Esophagus squamous epithelium (tissue), 5 donors: ENCODE measurements at places on chromosomes 5 and 9.

GRCh38 chr5:51273871-51274270 lies 109.4 kb upstream of the ISL1 start:
- no peak for DNase-seq

DNA sequence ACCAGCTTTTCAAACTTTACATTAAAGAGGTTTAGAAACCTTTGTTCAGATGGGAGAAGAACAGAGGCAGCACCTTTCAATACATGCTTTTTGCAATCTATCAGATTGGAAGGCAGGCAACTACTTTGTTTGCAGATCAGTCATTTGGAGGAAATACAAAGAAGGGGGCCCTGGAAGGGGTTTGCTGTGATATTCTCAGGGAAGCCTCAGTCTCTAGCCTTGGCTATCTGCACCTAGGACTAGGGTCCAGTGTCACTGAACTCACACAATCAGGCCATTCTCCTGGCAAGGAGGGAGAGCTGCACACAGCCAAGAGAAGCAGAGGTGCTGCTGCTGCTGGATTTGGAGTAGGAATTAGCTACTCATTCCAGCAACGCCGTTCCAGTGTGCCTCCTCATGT lies 79.5 kb downstream of the CRB2 start:
- no peak for DNase-seq

GRCh38 chr9:113220467-113221002 lies 542 bp downstream of the FKBP15 start:
- no peak for DNase-seq

DNA sequence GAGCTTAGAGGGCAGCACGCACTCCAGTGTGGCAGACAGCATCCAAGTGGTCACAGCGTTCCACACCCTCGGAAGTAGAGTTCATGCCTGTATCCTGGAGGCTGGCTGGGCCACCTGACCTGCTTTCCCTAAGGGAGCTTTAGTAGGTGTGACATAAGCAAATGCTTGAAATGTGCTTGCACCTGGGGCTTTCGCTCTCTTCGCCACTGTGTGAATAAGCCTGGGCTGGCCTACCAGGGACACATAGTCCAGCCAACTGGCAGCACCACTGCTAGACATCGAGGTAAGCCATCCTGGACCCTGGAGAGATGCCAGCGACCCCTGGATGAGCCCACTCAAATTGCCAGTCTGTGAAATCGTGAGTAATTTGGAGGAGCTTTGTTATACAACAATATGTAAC lies 24.9 kb upstream of the IRX4 start:
- DNase-seq = no peak

DNA sequence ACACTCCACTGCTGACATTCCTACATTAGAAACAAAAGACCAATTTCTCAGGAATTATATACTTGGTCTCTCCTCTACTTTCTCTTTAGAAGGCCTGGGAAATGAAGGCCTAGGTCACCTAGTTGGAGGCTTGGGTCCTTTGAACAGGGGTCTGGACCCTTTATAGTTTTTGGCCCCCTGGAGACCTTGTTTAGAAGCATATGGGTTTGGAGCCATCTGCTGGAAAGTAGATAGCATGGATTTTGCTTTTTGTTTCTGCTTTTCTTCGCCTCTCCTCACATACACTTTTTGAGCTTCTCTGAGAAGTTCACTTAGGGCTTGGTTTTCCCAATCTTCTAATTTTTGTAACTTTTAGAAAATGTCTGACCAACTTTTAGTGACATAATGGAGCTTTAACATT lies 67.1 kb upstream of the CDK20 start:
- DNase-seq = no peak

GRCh38 chr9:5231212-5231611 lies at the start of gene INSL4:
Gene INSL4, plus strand, starts transcription at chr9:5231419. Its CDS starts 105 bp downstream, at chr9:5231524.
- DNase-seq = no peak

- no peak for DNase-seq
Measured at GRCh38 chr9:8643464-8643863, 843.9 kb upstream of the DMAC1 start.

DNA sequence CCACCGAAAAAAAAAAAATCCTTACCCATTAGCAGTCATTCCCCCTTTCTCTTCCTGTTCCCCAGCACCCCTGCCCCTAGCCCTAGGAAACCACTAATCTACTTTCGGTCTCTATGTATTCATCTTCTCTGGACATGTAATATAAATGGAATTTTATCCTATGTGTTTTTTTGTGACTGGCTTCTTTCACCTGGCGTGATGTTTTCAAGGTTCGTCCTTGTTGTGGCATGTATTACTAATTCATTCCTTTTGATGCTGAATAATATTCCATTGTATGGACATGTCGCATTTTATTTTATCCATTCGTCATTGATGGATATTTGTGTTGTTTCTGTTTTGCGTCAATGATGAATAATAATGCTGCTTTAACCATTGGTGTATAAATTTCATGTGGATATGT lies 42.8 kb upstream of the SH3GL2 start:
- no peak for DNase-seq

- DNase-seq = no peak
Measured at GRCh38 chr5:129716235-129716634, 31.7 kb upstream of the MINAR2 start.

- DNase-seq = no peak
Measured at GRCh38 chr5:100562821-100563220, 27.6 kb downstream of the FAM174A start.
